ENCODE measurements at places on chromosomes 4 and X.

DNA sequence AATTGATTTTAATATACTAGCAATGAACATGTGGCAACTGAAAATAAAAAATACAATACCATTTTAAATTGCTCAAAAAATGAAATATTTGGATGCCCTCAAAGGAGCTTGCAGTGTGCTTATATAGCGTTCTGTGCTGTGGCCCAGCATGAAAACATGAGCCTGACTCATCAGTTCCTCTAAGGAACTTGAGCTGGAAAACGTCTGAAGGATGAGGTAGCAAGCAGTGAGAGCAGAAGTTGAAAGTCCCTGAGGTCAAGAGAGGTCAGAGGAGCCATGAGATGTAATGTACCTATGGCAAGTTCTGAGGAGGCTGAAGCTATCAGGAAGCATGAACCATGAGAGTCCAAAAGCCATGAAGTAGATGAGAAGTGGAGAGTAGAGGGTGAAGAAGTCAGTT is 59.7 kb downstream of the HMGB3 start:
- DNase-seq = no peak

DNA sequence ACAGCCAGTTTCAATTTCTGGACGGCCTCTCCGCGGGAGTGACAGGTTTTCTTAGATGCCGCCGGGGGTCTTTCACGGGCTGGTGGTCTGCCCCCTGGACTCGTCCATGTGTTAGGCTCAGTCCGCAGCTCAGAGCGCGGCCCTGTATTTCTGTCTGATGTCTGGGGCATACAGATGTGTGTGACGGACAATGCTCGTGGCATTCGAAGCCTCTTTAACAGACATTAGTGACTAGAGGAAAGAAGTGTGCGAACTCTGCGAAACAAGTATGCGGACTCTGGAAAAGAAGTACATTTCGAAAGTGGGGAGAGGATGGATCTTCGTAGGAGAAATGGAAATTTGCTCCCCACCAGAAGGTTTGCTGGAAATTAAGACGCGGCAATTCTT is 793 bp upstream of the DCUN1D4 start:
- peak; percentile 19 for DNase-seq

GRCh38 chr4:89765966-89766365 is 71.0 kb downstream of the SNCA start:
- no peak for DNase-seq

DNA sequence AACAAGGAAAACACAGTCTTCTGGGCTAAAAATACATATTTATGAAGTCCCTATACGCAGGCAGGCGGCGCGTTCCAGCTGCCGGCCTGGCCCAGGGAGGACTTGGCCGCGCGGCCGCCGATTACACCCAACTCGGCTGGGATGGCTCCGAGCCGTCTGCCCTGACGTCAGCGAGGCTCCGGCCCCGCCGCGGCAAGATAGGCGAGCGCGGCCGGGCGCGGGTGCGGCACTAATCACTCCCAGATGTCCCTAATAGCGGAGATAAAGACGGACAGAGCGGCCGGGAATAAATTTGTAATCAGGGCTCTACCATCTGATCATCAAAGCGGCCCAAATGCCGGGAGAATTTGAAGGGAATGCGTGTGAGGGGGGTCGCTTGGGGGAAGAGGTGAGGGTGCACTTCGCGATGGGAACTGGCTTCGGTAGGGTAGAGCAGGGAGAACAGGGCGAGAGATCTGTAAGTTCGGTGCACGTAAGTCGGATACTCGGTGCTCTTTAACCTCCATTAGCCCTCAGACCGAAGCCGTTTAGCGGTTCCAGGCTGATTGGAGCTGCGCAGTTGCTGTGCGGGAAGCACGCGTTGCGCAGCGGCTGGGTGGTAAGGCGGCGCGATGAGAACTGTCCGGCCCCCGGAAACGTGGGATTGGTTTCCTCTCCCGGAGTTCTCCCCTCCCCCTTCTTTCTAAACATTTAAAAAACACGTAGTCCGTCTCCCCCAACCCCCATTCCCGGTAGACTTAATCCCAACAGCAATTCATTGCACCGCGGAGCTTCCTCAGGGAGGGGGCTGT is 7.7 kb downstream of the HAND2 start:
- DNase-seq = no peak

- DNase-seq = no peak
Measured at GRCh38 chrX:38249965-38250364, 29.3 kb upstream of the SRPX start.

GRCh38 chr4:8009710-8010511 is 70.2 kb upstream of the AFAP1 start:
- no peak for DNase-seq

GRCh38 chr4:32689518-32689917 is 1969.3 kb downstream of the PCDH7 start:
- DNase-seq = no peak

- DNase-seq = no peak
Measured at GRCh38 chr4:145804116-145804515, 124.2 kb downstream of the C4orf51 start.

- no peak for DNase-seq
Measured at GRCh38 chr4:73103799-73104503, 34.4 kb upstream of the COX18 start.

- no peak for DNase-seq
Measured at GRCh38 chr4:38526412-38526811, 137.6 kb upstream of the KLF3 start.

GRCh38 chrX:103831342-103831802 is 685 bp downstream of the RAB9B start:
- DNase-seq = no peak

- no peak for DNase-seq
Measured at GRCh38 chrX:120768681-120769080, 107.0 kb downstream of the CT47B1 start.

DNA sequence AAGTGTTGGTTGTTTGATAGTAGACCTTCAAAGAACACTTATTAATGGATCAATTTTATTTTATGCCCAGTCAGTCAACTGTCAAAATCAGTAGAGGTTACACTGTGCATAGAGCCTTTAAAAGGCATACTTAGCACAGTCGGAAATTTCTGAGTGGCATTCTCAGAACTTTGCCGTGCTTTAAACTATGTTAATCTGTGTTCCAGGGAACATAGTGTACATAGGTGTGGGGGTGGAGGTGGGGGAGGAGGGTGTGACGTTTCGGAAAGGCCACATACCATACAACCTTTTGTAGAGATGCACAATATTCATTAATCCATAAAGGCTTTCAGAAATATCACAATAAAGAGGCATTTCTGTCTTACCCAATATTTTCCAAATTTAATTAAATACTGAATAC is 75.8 kb downstream of the RS1 start:
- DNase-seq = no peak

GRCh38 chr4:8162625-8163024 is 4.0 kb upstream of the ABLIM2 start:
- peak; percentile 60 for DNase-seq

- DNase-seq = no peak
Measured at GRCh38 chrX:120321520-120322281, 10.4 kb upstream of the TMEM255A start.

GRCh38 chrX:109911046-109911445 is 91.9 kb upstream of the TMEM164 start:
- DNase-seq = no peak

- no peak for DNase-seq
Measured at GRCh38 chr4:91099666-91100065, 972.5 kb downstream of the CCSER1 start.

DNA sequence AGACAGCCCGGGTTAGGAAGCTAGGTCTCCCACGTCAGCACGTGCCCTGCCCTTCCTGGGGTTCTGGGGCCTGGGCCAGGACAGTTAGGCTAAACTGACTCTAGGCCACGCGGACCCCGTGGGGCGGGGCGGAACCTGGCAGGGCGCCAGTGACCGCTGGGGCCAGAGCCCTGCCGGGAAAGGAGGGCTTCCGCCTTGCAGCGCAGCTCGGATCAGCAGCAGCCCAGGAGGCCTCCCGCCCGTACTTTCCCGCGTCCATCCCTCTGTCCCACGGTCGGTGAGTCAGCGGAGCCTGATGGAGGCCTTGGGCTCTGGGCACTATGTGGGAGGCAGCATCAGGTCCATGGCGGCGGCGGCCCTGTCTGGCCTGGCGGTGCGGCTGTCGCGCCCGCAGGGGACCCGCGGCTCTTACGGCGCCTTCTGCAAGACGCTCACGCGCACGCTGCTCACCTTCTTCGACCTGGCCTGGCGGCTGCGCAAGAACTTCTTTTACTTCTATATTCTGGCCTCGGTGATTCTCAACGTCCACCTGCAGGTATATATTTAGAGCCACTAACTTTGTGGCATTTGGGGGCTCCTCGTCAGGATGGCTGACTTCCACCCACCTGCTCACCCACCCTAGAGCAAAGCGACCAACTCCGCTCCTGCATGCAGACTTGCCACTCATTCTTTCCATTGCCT is at the start of gene SMIM10:
Gene SMIM10, plus strand, starts transcription at position 191 of the 681 bp plus-strand sequence. Its CDS starts 105 bp downstream, at position 296.
- peak; percentile 15 for DNase-seq

GRCh38 chr4:87375719-87376291 is 15.2 kb downstream of the HSD17B11 start:
- peak; percentile 57 for DNase-seq

GRCh38 chr4:108149588-108150380 is 18.9 kb downstream of the LEF1 start:
- DNase-seq = no peak

- DNase-seq = no peak
Measured at GRCh38 chrX:50697691-50698090, 116.3 kb downstream of the SHROOM4 start.

DNA sequence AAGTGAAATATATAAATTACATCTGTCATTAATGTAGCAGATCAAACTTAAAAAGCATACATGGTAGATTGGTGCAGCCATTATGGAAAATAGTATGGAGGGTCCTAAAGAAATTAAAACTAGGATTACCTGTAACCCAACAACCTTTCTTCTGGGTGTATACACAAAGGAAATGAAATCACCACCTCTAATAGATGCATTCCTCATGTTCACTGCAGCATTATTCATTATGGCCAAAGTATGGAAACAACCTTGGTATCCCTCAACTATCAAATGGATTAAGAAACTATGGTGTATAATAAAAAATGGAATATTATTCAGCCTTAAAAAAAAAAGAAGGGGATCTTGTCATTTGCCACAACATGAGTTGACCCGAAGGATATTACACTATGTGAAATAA is 13.7 kb downstream of the WDFY3 start:
- no peak for DNase-seq

DNA sequence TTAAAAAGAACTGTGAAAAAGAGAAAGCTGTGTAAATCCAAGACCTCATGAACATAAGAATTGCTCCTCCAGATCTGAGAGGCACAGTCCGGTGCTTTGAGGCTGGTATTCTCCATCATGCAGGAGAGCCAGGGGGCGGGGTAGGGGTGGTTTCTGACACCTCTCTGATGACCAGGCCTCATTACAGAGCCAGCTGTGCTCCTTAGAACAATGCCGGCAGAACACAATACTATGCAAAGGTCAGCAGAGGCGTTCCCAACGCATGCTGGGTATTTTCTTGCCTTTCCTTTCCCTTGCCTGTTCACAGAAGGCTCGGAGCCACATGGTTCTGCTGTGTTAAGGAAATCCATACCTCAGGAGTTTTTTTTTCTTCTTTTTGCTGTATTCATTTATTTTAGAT is 91.2 kb upstream of the SOD3 start:
- no peak for DNase-seq

DNA sequence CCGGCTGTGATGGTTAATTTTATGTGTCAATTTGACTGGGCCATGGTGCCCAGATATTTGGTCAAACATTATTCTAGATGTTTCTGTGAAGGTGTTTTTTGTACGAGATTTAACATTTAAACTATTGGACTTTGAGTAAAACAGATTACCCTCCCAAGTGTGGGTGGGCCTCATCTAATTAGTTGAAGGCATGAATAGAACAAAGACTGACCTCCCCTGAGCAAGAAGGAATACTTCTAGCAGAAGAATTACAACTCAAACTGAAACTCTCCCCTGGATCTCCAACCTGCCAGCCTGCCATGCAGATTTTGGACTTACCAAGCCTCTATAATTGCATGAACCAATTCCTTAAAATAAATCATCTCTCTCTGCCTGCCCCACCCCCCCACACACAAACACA is 132.5 kb downstream of the DHX15 start:
- DNase-seq = no peak

GRCh38 chrX:100994352-100995281 is 25.1 kb downstream of the ARL13A start:
- no peak for DNase-seq

GRCh38 chr4:139744232-139744631 is 78.6 kb downstream of the MGST2 start:
- no peak for DNase-seq

DNA sequence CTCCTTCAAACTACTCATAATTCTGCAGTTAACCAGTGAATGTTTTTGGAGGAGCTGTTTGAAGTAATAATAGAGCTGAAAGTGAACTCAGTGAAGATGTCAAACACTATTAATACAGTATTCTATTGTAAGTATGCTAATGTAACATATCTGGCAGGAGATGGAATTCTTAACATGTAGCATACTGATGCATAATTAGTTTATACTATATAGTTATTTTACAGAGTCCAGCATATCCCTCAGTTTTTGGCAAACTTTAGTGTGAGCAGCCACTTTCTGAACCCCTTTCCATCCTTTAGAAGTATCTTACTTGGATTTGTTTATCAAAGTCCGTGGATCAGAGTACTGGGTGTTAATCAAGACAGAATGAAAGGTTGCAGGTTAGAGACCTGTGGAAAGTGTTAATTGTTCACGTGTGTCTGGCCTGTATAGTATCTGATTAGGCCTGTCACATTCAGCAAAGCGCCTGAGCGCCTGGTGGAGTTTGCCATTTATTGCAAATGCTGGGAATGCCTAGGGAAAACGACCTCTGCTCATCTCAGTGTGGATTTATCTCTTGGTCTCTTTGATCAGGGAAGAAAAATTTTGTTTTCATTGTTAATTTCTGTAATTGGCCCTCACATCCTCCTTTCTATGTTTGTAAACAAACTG is 251.7 kb upstream of the MAD2L1 start:
- DNase-seq = no peak

DNA sequence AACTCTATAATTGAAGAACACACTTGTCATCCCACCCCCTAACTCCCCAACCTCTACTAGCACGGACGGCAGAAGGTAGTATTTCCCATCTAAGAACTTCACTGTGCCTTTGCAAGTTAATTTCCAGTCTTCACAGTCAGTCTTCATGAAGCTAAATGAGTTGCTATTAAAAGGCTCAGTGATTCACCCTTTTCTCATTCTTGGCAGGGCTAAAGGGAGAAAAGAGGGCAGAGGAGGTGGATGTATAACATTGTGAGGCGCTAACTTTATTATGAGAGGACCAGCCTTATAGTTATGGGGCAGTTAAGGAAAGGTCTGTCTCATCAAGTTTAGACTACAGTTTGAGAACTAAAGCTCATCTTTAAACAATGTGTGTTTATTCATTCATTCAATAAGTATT is 161.0 kb upstream of the S100G start:
- DNase-seq = no peak

DNA sequence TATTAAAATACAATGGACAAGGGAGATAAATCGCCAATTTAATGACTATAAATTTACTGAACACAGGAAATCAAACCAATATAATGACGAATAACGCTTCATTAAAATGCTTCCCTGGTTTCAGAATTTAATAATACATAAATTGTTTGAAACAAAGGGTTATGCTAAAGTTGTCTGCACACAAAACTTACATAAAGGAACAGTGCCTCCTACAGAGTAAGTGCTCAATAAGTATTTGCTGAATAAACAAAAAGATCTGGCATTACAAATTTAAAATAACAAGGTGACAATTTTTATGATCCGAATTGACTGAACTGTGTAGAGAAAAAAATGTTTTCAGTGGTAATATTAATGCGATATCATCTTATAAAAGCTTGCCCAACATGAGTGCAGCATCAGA is 69.6 kb downstream of the NOCT start:
- no peak for DNase-seq
